ENCODE measurements at places on chromosomes 2 and 18.

DNA sequence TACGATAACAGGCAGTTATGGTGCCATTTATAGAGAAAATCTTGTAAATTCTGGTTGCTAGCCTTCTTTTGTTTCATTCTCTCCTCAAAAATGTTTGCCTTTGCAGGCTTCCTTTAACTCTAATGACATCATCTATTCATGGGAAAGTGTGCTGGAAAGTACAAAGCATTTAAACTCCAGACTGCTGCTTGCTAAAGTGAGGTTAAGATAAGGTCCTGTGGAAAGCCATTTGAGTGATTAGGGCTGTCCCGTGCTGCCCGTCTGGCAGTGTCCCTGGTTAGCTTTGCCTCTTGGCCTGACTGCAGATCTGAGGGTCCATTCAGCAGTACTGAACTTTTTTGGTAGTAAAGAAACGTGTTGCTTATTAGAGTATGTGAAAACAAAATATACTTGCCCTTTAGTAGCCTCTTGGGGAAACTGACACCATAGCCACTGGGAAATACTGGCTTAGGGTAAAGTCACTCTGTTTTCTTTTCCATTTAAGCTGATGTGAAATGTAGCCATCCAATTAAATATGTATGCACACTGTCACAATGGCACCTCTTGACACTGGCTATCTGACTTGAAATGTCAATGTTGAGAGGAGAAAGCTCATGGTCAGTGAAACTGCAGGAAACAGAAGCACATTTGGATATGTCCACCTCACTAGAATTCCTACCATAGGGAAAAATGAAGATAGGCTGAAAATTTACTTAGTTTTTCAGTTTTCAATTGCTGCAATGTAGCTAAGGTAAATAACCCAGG, 321.5 kb downstream of the SLC8A1 start:
- DNase-seq, result peak; percentile 42

DNA sequence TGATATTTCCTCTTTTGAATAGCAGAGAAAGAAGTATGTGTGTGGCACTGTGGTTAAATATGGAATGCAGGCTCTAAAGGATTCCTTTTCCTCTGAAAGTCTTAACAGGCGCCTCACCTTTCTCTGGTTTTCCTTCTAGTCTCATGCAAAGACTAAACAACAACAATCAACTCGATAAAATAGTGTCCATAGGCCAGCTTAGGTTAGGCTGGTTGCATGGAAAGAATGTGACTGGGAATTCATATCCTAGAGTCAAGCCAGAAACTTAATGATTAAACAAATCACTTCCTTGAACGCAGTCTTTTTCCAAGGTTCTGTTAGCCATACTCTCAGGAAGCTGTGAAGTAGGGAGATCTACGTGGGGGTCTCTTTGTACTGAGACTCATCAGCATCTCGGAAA, 800.8 kb upstream of the ID2 start:
- DNase-seq, result no peak

GRCh38 chr2:6800553-6800952, 65.2 kb downstream of the CMPK2 start:
- no peak for DNase-seq

DNA sequence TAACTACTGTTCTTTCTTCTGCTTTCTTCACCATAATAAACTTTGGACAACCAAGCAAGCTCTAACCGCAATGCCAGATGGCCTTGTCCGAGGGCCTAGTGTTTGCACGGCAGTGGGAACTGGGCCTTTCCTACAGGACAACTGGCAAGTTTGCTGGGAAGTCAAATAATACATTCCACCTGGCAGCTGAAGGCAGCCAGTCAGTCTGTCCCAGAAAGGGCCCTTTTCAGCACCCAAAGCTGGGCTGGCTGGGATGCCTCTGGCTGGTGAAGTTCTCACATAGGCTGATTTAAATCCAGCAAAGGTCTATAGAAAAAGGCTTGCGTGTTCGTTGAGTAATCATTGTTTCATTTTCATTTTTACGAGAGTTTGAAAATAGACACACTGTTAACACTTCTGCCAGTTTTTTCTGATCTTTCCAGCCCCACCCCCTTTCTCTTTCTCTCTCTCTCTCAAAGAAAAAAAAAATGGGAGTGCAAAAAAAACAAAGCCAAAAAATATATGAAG, 110.0 kb upstream of the EPAS1 start:
- no peak for DNase-seq

DNA sequence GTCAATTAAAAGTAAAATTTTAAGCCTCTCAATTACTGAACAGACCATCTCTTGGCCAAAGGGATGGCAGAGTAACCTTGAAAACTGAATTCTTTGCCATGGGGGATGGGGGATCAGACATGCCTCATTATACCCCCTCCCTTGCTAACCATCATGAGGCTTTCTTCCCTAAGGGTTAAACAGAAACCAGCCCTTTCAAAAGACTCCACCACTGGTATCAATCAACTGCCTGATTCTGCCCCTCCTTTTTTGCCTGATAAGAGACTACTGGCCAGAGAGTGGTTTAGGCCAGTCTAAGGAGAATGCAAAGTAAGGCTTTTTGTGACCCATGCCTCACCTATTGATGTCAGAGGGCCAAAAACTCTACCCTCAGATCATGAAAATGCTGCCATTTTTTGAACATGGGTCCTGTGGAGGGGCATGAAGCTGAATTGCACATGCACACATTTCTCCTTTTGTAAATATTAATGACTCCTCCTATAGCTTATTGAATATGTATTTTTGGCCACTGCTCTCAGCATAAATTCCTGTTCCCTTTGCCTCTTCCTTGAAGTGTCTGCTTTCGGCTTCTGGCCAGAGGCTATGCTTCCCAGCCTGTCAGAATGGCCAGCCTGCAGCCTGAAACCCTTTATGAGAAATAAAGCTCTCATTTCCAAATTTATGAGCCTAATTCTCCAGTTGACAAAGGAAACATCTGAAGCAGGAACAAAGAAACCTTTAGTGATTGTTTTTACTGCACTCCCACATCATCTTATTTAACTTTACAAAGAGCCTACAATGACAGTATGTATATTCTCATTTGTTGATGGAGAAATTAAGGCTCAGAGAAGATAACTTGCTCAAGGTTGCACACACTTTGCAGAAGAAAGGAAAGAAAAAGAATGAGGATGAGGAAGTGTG, 270.7 kb upstream of the CELF4 start:
- no peak for DNase-seq

DNA sequence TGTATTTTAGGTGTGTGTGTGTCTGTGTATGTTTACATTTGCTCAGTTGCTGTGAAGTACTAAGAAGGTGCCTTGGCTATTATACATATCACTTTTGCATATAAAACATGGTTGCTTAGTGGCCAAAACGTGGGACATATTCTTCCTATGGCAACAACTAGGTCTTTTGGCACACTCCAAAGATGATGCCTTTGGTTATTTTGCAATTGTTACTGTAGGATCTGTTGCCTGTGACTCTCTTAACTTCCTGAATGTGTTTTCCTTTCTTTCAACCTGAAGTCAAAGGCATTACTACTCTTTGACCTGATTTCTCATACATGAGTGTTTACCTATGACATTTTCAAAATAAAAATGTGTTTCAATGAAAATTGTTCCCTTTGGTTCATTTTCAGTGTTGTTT, 160.5 kb downstream of the UBE2E3 start:
- no peak for DNase-seq

DNA sequence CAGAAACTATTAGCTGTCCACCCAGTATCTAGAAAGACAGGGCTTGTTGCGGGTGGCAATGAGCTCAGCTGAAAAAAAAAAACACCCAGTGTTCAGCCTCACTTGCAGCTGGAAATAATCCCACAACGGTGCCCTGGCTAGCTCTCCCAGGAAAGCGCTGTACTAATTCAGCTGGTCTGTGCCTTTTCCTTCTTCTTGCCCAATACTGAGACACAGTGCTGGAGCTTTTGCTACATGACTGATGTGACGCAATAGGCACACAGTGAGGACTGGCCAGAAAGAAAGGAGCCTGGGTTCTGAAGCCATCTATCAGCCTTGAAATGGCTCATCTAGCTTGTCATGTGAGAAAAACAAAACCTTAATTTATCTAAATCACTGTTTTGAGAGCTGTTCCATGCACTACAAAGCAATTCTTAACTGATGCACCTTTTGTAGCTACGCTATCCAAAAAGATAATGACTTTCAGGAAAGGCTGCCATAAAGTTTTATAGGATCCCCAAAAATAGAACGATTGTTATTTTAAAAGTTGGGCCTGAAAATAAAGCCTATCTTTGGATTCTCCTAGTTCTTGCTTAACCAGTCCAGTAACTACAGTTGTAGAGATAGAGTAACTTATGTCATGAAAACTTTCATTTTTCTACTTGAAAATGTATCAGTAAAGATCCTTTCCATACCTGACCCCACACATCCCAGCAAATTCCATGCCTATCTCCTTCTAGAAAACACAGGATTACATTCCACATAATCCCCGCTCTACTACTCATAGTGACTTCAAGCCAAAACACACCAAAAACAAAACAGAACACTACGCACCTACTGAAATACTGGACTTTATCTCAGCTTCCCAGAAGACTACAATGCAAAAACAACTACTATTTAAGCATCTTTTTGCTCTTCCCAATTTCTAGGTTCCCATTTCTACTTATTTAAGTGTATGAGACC, 15.9 kb downstream of the KIDINS220 start:
- DNase-seq, result no peak

DNA sequence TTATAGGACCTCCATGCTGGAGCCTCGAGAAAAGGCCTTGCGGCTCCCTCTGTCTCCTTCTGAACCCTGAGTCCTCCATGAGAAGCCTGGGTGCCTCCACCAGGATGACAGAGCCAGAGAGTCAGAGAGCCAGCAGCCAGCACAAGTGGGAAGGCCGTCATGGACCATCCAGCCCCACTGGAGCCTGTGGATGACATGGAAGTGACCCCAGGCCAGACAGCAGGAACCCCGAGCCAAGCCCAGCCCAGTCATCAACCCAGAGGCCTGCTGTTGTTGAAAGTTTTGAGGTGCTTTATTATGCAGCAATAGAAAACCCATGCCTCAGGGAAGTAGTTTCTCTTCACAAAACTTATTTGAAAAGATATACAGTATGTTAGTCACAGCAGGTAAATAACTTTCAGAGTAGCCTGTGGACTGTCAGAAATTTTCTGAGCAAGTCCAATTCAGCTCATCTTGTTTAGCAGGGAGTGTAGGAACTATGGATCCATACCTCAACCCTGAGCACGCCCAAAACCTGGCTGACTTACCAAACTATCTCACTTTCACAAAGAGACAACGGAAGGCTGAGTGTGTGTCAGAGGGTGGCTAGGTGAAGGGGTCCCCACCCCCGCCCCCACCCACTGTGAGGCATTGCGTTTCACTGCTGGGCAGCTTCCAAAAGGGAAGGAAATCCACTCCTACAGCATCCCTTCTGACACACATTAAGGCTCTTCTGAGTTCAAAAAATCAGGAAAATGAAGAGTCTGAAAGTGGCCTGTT, 79.9 kb upstream of the NDUFV2 start:
- DNase-seq, result no peak

GRCh38 chr2:227366769-227367426, 12.2 kb downstream of the TM4SF20 start:
- DNase-seq, result no peak

All from WERI-Rb-1 (cell line).